ENCODE measurements at places on chromosomes 7 and 10.

GRCh38 chr7:100166317-100166940 lies 2.0 kb downstream of the GAL3ST4 start:
- no peak for DNase-seq

DNA sequence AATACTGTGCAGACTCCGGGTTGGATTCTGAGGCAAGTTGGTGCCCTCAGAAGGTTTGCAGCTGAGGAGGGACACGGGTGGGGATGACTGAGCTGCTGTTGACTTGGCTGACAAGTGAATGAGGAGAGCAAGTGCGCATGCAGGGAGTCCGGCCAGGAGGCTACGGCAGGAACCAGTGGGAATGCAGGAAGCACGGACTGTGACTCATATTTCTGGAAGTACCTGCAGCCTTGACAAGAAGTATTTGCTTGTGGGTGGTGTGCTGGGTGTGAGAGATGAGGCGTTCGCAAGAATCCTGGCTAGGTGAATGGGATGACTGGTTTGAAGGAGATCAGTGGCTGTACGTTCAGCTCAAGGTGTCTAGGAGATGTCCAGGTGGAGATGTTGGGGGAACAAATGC lies 30.8 kb upstream of the FXYD4 start:
- no peak for DNase-seq

DNA sequence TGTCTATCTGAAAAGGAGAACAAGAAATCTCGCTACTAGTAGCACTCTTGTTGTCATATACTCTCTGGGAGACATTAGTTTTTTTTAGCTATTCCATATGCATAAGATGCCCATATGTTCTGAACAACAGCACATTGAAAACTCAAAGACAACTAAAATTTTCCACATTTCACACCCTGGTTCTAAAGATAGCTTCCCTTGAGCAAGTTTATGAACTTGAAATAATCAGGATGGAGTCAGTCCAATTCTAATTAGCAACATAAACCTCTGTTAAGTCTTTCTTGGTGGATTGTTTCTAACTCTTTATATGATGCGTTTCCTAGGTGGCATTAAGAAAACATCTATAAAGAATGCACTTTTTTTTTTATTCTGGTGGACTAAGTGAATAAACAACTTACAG lies 1095.3 kb downstream of the GRM8 start:
- no peak for DNase-seq

DNA sequence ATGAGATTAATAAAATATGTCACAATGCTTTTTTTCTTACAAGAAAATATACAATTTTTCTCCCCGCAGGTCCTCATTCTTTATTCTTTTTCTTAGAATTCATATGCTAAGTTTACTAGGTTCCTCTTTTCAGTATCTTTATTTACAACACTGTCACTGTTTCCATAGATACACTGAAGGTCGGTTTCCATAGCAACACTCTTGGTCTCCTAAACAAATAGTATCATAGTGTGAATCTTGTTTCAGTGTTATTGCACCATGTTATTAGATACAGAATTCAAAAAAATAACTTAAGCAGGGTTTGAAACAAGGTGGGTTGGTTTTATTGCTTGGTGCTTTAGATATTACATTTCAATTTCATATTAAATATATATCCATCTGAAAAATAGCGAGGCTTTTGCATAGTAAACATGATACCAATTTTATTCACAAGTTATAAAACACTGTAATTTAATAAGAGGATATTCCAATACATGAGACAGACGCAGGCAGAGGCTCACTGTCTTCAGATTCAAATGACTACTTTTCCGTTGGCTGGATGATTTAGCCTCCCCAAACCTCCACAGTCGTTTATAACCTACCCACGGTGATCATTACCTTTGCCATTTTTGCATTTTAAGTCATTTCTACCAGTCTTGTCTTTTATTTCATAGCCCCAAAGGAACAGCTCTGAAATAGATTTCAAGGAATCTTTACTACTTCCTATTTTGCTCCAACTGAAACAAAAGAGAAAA lies 88.9 kb upstream of the KLF6 start:
- DNase-seq, result peak; percentile 34

GRCh38 chr7:155843426-155844018 lies 31.3 kb upstream of the SHH start:
- no peak for DNase-seq

DNA sequence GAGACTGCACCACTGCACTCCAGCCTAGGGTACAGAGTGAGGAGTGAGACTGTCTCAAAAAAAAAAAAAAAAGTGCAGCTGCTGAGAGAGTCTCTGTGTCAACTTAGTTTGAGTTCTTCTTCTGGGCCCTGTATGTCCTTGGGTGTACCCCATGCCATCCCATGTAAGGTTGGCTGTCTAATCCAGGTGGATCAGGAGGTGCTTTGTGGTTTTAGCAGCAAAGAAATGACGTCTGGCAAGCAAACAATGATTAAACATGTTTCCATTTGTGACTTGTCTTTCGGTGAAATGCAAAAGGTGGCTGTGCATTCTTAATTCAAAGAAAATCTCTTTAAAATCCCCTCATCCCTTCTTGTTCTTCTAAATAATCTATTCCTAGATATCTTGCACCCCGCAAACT lies 255.9 kb downstream of the ANKRD30A start:
- no peak for DNase-seq

DNA sequence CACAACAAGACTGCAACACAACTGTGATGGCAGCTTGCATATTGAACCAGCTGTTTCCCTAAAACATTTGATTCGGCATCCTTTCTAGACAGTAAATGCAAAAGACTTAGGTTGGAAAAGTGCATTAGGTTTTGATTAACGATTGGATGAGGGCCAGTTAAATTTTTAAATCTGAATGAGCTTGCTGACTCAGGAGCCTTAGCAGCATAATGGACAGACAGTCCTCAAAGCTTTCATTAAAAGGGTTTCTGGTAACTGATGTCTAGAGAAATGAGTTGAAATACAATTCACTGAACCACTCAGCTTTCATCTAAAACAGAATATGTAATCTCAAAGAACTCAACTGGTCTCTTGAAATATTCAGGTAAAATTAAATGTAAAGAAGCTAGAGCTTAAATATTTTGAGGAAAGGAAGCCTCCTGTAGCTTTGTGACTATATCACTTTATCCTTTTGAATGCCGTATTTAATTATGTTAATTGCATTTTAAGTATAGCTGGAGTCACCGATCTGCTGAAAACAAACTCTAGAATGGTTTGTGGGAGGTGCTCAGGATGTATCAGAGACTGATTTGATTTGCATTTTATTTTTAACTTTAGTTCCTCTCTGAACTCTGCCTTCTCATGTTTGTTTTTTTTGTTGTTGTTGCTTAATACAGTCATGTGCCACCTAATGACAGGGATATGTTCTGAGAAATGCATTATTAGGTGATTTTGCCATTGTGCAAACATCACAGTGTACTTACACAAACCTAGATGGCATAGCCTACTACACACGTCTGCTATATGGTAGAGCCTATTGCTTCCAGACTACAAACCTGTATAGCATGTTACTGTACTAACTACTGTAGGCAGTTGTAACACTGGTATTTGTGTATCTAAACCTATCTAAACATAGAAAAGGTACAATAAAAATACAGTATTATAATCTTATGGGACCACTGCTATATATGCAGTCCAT lies 29.2 kb upstream of the ATRNL1 start:
- DNase-seq, result no peak

GRCh38 chr7:29511851-29512250 lies 51.8 kb upstream of the PRR15 start:
- DNase-seq, result no peak

GRCh38 chr7:105141068-105141467 lies 127.1 kb downstream of the KMT2E start:
- DNase-seq, result peak; percentile 16

- no peak for DNase-seq
Observed at GRCh38 chr10:76399226-76399625, 967.8 kb downstream of the LRMDA start.

DNA sequence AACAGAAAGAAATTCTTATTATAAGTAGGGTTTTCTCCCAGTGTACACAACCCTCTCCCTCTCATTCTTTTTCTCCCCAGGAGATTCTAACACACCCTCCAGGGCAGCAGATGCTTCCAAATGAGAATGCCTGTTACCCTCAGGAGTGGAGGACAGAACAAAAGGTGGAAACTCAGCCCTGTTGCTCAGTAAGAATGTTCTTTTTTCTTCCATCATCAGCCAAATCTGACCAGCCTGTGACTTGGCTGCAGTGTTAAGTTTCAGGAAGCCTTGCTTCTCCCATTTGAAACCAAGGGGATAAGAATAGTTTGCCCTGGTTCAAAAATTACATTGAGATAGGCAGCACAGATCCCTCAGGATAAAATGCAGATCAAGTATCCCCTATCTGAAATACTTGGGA lies 77.5 kb upstream of the EEPD1 start:
- no peak for DNase-seq

- no peak for DNase-seq
Observed at GRCh38 chr10:84654671-84655070, 326.3 kb downstream of the CCSER2 start.

DNA sequence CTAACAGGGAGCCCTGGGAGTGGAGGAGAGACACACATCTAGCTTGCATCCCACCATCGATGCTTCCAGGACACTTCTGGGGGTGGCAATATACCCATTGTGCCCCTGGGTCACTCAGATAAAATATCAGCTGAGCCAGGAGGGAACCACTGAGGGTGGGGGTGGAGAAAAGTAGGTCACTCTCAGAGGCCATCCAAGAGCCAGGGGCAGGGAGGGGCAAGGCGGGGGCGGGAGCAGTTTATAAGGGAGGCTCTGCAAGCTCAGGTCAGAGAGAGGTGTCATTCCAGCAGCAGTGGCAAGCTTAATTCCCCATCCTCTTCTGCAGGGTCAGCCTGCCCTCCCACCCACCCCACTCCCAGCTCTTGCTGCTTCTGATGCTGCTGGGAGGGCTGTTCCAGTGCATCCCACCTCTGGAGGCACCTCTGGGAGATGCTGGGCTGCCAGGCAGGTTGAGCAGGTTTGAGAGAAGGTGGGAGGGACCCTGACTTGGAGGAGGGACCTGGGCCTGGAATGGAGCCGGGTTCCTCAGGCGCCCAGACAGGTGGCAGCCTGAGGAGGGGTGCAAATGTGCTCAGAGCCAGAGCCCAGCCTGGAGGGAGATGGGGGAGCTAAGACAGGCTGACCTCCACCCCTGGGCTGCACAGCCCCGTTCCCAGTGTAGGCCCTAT lies 20.1 kb upstream of the TLX1 start:
- DNase-seq, result no peak

DNA sequence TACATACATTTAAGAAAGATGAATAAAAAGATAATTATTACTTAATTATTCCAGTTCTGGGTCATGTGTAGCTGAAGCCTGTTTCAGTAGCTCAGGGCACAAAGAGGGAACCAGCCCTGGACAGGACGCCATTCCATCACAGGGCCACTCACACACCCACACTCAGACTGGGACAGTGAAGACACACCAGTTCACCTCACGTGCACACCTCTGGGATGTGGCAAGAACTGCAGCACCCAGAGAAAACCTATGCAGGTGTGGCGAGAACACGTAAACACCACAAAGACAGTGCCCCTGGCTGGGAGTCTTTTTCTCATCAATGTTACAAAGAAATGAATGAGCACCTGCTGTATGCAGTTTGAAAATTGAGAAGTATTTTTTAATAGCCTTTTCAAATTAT lies 1.6 kb upstream of the IDI1 start:
- no peak for DNase-seq

DNA sequence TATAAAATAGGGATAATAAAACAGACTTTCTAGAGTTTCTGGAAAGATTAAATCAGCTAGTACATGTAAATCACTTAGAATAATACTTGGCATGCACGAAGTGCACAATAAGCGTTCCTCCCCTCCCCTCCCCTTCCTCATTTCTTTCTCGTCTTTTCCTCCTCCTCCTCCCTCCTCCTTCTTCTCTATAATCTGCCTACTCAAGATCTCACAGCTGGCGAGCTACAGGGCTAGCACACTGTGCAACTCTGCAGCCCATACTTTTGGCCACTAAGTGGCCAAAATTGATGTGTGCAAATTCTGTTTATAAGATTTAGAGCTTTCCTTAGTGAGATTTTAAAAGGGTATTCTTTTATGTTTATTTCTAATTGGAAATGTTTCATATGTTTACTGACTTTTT lies 565.3 kb downstream of the PHTF2 start:
- DNase-seq, result no peak

DNA sequence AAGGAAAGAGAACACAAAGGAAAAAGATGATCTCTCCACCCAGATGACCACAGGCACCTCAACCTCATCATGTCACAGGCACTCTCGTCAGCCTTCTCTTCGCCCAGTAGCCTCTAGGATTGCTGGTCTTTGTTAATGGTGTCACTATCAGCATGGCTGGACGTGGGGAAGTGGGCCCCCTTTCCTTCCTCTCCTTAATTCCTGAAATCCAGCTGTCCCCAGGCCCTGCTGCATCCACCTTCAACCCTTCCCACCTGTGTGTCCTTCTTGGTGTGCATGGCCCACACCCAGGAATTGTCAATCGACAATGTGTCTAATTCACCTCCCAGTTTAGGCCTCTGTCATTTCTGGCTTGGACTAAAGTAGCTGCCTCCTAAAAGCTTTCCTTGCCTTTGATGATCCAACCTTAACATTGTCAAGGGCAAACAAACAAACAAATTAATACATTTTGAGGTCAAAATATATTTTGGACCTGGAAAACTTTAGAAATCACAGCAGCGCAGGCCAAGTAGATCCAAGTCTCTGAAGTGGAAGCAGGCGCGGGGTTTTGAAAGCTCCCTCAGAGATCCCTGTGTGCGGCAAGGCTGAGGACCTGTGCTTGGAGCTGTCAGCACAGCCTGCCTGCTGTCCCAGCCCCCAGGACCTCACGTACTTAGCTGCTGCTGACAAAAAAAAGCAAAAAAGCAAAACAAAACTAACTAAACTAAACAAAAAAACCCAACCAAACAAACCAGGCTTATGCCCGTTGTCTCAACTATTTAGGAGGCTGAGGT lies 193.3 kb upstream of the LYZL2 start:
- DNase-seq, result no peak

Data from GM19239 (cell line).